Activated B cell treated with CpG ODN at 0.5 μM for 24 hours (primary cell): ENCODE measurements at places on chromosomes 12 and 14.

GRCh38 chr14:23437133-23438100 is 2.0 kb upstream of the MYH7 start:
- no peak for DNase-seq

- DNase-seq = no peak
Observed at GRCh38 chr12:131617596-131618302, 93.1 kb upstream of the SFSWAP start.

DNA sequence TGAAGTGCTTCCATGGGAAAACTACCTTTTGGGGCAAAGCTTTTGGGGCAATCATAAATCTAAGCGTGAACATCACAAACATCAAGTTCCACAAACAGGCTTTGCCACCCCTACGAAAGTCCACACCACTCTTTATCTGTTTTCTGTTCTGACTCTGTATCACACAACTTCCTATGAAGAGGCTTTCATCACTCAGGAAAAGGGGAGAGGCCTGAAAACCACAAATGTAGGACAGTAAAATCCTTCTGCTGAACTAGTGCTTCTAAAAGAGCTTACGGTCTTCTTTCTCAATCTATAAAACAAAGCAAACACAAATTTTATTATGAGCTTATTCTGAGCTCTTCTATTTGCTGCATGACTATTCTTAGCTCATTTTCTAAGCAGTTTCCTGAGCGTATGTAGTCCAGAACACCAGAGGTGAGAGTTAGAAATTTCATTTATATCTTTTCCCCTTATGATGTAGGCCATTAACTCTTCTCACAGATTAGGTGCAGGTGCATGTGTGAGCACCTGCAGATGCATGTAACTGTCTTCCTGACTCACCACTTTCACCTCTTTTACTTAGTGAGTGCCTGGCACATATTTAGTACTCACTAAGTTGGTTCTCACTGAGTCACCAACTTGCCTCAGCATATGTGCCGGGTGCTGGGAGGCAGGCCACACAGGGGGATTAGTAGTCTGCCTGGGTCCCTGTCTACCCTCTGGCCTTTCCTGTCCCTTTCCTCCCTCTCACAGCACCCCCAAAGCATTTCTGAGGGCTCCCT is 32.9 kb upstream of the SYCP3 start:
- DNase-seq = no peak

DNA sequence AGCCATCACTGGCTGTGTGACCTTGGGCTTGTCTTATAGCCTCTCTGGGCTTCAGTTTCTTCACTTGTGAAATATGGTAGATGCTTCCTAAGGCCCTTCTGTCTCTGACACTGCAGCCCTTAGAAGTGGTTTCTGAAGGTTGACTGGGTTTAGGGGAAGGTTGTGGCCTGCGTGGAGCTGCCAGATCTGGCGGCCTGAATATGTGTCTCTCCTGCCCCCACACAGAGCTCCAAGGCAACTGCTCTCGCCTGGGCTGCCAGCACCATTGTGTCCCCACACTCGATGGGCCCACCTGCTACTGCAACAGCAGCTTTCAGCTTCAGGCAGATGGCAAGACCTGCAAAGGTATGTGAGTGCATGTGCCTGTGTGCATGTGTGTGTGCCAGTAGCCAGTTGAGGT is 4.0 kb downstream of the LRP1-AS start:
- DNase-seq = no peak

- no peak for DNase-seq
Observed at GRCh38 chr14:35991356-35991755, 165.2 kb downstream of the BRMS1L start.

DNA sequence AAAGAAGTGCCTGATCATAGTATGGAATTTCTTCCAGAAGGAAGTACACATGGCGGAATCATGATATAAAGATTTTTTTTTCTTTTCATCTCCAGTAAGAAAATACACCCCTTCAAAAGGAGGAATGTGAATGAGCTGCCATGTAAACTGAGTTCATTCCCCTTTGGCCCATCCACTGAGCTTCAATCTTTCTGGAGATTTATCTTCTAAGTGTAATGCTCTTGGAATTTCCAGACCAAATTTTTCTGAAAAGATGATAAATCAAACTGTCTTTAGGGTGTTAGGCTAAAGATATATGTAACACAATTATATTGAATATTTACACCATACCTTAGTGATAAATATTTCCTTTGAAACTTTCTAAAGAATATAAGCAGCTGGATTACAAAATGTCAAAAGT is 5.2 kb downstream of the DCN start:
- DNase-seq = no peak

GRCh38 chr14:95741038-95741490 is 27.1 kb upstream of the TCL1A start:
- no peak for DNase-seq

GRCh38 chr12:16613199-16613598 is 7.2 kb upstream of the LMO3 start:
- no peak for DNase-seq

DNA sequence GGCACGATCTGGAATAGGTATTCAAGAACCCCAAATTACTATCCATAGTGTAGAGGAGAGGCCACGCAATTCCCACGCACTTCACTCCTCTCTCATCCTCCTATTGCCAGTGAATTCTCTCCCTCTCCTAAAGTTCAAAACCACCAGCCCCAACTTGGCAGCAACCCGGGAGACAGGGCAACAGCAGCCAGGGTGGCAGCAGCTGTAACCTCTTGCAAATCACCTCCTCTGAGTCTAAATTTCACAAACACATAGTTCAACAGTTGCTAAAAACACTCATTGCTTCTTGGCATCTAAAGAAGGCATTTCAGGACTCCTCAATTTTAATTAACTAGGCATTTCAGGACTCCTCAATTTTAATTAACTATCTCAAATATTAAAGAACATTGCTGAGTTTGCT is 37.7 kb upstream of the MANSC4 start:
- DNase-seq = no peak

- no peak for DNase-seq
Observed at GRCh38 chr14:92880351-92880750, 42.6 kb upstream of the CHGA start.

DNA sequence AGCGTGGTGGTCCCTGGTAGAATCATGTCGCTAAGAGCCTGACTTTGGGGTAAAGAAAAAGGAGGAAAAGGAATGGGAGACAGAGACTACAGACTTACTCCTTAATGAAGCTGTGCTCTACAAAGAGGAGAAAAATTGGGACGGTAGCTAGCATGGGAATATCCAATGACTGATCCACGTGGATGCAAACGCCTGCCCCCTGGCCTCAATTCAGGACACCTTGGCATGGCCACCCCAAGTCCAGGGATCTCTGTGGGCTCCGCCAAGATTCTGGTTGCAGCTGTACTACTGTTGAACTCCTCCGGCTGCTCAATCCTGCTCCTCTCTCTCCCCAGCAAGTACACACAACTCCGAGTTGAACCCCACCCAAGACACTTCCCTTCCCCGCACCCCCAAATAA is 70.5 kb upstream of the DIO3 start:
- no peak for DNase-seq

DNA sequence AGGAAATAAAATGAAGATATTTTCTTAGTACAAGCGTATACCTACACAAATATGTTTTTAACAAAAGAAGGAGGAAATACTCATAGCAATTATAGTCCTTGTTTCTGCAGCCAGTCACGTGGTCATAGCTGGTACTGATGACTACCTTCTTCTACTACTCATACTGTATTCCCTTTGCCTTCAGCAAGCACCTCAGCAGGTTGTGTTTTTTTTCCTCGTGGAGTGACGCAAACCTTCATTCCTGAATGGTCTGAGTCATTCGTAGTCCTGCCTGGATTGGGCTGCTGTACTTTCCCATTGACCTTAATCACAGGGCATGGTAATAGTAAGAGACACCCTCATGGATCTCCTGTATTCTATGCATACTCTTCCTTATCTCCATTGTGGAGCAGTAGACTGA is 25.7 kb upstream of the SLC16A7 start:
- DNase-seq = no peak

GRCh38 chr14:21133901-21134300 is 22.0 kb downstream of the OR5AU1 start:
- DNase-seq = no peak

- DNase-seq = no peak
Observed at GRCh38 chr12:18570543-18570942, 167.3 kb downstream of the PLCZ1 start.

- DNase-seq = no peak
Observed at GRCh38 chr14:24207625-24208024, 2.1 kb downstream of the TSSK4 start.

DNA sequence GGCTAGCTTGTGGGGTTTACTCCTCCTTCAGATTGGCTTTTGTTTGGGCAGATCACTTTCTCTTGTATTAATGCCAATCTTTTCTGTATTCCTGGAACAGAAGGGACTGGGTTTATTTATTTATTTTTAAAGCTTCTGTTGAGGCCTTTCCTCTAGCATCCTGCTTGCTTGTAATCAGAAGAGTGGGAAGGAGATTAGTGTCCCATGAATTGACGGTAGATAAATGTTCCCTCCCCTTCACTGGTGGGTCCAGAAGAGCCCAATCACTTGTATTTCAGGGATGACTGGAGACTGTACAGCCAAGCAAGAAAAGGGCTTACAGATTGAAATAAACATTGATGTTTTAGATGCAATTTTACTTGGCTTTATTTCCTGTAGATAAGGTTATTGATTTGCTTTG is 71.0 kb downstream of the LIN52 start:
- no peak for DNase-seq

GRCh38 chr14:60349663-60350365 is 100.8 kb downstream of the PPM1A start:
- no peak for DNase-seq

DNA sequence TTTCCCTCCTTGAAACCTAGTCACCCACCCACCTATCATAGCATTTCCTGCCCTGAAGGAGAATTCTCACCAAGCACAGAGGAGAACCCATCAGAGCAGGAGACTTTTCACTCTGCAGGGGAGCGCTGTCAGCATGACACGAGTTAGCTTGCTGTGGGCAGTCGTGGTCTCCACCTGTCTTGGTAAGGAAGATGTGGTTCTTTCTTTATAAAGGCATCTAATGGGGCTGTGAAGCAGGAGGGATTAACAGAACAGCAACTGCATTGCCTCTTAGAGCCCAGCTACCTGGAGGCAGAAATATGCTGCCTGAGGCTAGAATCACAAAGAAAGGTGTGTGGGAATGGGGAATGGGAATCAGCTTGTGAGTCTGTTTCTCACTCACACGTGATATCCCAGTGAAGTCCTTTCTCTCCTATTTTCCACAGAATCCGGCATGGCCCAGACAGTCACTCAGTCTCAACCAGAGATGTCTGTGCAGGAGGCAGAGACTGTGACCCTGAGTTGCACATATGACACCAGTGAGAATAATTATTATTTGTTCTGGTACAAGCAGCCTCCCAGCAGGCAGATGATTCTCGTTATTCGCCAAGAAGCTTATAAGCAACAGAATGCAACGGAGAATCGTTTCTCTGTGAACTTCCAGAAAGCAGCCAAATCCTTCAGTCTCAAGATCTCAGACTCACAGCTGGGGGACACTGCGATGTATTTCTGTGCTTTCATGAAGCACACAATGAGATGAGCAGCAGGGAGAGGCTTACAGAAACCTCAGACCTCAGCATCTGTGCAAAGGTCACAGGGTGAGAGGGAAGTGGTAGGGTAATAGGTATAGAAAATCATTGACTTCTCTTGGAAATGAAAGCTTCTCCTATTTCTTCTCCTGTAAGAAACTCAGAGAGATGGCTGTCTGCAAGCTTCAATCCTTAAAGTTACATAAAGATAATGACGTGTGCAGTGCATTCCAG is 316.9 kb downstream of the DAD1 start:
- DNase-seq = no peak

DNA sequence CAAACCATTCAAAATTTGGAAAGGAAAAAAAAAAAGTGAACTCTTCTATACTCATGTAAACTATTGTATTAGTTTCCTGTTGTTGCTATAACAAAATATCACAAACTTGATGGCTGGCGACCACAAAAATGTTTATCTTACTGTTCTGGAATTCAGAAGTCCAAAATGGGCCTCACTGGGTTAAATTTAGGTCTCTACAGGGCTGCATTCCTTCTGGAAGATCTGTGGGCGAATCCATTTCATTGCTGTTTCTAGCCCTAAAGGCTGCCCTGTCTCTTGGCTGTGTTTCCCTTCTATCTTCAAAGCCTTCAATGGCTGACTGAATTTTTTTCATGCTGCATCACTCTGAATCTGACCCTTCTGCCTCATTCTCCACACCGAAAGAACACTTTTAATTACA is 105.1 kb upstream of the NAV3 start:
- DNase-seq = no peak

DNA sequence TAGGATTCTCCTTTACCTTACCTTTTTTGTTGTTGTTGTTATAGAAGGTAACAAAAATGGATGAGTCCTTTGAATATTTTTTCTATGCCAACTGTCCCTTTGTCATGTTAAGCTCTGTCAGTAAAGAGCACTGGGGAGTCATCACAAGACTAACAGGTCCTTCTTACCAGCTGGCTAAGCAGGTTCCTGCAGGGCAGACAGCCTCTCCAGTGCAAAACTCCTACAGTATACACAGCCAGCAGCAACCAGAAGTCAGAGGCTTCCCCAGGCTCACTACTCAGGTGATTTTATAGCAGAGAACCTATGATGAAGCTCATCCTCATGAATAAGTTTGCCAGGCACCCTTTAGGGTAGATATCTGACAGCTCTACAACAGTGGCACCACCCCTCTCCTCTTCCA is 271.1 kb downstream of the RERGL start:
- no peak for DNase-seq

DNA sequence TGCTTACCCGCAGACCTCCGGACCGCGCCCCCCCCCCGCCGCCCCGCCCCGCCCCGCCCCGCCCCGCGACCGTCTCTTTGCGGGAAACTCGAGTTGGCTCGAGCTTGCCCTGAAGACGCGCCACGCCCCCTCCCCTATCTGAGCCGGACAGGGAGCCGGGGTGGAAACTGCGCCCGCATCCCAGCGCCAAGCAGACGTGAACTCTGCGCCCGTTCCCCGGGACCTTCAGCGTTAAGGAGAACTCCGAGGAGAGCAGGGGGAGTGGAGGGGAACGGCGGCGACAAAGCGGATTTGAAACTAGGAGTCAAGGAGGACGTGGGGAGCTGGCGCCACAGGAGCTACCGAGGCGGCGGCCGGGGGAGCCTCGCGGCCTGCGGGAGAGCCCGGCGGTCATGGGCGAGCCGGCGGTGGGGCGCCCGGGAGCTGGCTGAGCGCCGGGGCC is at the start of gene KCNK13:
TSS of gene KCNK13 (plus strand) at position 310 of the 442 bp plus-strand sequence. CDS start 212 bp downstream, outside the sequence.
- DNase-seq = no peak

DNA sequence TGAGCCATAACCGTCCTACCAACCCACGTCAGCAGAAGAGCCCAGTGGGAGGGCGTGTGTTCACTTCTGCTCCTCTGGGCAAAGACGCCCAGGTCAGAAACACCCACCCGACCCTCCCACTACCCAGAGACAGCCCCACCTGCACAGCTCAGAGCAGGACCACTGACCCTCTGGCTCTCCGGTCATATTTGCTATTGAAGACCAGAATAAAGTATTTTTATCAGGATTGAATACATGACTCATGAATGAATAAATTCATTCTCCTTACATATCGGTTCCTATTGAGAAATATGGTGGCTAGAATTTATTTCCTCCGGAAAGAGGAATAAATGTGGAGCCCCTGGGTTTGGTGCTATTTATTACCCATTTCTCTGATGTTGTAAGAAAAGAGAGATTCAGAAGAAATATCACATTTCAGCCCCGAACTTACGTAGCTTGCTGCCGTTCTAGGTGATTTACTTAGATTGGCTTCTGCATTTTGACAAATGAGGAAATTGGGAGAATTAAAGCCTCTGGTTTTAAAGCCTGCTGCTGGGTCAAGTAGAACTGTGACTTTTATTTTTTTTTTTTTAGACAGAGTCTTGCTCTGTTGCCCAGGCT is 36.4 kb upstream of the P2RX7 start:
- no peak for DNase-seq
